Stimulated activated CD4-positive, alpha-beta T cell treated with anti-CD3 and anti-CD28 coated beads, Interleukin-1b, Interleukin-23, amount 100 ng/mL, for 24 hours (primary cell): ENCODE measurements at places on chromosomes 16 and 17.

- no peak for DNase-seq
These were observed 130.3 kb upstream of the FAM20A start for GRCh38 chr17:68731465-68731864.

- DNase-seq: no peak
These were observed 4.6 kb downstream of the SMCR8 start for GRCh38 chr17:18319604-18320256.

DNA sequence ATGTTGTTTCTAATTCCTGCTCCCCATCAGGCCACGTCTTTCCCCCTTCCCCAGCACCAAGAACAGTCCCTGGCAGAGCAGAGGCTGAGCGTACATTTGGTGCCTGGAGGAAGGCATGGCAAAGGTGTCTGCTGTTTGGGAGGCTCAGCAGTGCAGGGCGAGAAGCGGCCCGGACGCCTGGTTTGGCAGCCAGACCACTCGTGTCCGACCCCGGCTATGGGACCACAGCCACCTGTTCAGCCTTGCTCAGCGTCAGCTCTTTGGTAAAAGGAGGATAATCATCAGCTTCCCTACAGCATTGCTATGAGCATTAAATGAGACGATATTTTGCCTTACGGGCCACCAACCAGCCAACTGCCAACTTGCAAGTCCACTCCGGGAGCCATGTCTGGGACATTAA lies 106.7 kb upstream of the CREBBP start:
- DNase-seq: no peak

DNA sequence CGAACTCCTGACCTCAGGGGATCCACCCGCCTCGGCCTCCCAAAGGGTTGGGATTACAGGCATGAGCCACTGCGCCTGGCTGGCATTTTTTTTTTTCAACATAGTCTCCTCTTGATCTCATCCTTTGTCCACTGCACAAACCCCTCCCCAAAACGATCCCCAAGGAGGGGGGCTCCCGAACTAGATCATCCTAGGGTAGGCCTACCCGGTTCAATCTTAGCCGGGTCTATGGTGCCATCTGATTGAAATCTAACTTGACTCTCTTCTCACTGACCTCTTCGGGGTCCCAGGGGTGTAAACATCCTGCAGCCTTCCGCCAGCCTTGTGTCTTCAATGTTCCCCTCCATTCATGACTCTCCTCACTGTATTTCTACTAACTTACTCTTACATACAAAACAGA lies 140.5 kb upstream of the CRHR1 start:
- DNase-seq: no peak

GRCh38 chr17:57559634-57560318 lies 185.3 kb downstream of the CCDC182 start:
- DNase-seq: no peak

DNA sequence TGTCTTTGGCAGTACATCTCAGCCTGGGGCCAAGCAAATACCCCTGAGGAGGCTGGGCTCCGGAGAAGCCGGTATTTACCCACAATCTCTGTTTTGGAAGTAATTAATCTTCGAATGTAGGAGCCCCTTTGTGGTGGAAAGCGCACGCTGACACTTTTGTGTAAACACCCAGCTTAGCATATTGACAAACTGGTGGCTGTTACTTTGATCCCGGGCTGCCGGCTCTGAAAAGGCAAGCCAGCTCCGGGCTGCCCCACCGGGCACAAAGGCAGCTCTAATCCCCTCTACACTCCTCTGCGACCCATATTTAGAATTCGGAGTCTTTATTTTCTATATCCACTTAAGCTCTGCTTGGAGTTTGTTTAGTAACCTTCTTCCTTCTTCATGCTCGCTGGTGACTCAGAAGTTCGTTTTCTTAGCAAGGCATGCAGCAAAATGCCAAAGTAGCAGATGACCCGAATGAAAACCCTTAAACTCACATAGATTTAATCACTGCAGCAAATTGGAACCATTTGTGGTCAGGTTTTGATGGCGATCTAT lies 144.0 kb upstream of the IRX3 start:
- DNase-seq: no peak
